ENCODE measurements at places on chromosomes 5 and 9.

DNA sequence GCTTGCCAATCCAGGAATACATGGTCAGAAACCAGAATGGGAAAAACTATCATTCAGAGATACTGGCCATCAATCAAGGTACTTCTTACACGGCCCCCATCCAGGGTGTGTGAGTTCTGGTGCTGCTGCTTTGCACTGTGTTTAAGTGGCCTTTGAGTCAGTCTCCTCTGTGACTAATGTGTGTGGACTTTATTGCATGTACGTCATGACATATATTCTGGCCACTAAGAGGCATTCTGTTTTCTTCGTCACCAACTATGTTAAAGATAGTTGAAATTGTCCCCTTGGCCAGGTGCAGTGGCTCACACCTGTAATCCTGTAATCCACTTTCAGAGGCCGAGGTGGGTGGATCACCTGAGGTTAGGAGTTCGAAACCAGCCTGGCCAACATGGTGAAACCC lies 8.5 kb downstream of the EXOSC3 start:
- DNase-seq = no peak

- no peak for DNase-seq
Measured at GRCh38 chr5:150296496-150296895, 6.2 kb downstream of the ARSI start.

GRCh38 chr9:129981180-129981907 lies 61.6 kb downstream of the FNBP1 start:
- no peak for DNase-seq

DNA sequence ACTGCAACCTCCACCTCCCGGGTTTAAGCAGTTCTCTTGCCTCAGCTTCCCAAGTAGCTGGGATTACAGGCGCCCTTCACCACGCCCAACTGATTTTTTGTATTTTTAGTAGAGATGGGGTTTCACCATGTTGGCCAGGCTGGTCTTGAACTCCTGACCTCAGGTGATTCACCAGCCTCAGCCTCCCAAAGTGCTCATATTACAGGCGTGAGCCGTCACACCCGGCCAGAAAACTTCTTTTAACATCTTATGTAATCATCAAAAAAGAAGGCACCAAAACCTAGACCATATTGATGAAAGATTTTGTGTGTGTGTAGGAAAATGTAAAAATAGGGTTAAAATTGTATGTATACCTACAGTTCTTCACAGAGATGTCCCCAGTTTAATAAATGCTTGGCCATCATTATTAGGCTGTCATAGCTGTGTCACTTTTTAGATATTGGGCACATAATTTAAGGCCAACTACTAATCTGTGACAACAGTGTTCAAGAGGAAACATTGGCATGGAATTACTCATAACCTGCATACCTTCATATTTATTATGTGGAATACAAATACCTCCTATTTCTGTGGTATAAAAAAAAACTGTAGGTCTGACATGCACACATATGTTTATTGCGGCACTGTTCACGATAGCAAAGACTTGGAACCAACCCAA lies 44.4 kb downstream of the RAD50 start:
- no peak for DNase-seq

DNA sequence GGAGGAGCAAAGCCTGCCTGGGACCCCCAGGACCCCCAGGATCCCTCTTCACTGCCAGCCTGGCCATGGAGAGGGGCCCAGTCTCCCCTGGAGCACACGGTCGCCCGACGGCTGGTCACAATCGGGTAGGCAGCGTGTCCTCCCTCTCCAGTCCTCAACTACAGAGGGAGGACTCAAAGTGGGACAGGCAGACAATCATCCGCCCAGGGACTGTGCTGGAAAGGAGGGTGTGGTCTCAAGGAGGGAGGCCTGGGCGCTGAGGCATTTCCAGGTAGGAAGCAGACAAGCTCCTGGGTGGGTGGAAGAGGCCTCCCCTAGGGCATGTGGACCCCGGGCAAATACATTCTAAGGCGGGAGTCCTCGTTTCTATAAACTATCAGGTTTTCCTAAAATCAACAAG lies 93.2 kb upstream of the ADAMTS2 start:
- DNase-seq = no peak

DNA sequence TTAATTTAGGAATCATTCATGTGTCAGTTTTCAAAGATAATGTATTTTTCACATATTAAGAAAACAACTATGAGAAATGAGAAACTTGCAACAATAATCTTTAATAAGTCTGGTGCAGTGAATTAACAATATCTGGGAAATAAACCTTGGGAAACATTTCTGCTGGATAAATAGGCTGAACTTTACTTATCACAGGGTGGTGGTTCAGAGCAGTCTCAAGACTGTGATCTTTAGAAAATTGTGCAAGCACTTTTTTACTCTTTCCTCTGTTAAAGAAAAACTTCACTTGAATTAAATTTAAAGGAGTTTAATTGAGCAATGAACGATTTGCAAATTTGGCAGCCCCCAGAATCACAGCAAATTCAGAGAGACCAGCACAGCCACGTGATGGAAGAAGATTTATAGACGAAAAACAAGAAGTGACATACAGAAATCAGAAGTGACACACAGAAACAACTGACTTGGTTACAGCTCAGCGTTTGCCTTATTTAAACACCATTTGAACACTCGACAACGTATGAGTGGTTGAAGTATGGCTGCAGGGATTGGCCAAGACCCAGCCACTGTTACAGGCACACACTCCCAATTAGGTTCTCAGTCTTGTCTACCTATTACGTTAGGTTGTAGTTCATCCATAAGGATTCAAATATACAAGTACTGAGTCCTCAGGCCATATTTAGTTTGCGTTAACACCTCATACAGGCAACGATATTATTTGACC lies 631.9 kb downstream of the SLCO4C1 start:
- DNase-seq = no peak

GRCh38 chr5:113663879-113664541 lies 150.5 kb downstream of the YTHDC2 start:
- no peak for DNase-seq

GRCh38 chr9:111870774-111871498 lies 25.7 kb upstream of the UGCG start:
- DNase-seq = no peak

GRCh38 chr5:142979636-142980035 lies 209.5 kb downstream of the ARHGAP26 start:
- no peak for DNase-seq

- peak; percentile 79 for DNase-seq
Measured at GRCh38 chr5:139847790-139848507, 52.3 kb downstream of the PSD2 start.

DNA sequence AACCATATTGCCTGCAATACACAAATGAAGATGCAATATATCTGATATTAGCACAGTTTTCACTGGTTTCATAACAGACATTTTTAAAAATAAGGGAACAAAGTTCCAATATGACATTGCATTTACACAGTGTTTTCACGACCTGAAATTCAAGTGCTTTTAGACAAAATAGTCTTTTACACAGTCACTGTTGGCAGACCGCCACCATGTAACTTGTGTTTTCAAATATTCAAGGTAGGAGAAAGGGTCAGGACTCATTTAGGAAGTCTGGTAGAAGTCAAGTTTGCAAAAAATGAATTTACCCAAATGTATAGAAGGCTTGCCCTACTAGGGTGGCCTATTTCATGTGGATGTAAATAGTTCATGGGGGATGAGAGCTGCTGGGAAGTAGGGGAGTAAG lies 98.1 kb upstream of the TAS2R1 start:
- no peak for DNase-seq

DNA sequence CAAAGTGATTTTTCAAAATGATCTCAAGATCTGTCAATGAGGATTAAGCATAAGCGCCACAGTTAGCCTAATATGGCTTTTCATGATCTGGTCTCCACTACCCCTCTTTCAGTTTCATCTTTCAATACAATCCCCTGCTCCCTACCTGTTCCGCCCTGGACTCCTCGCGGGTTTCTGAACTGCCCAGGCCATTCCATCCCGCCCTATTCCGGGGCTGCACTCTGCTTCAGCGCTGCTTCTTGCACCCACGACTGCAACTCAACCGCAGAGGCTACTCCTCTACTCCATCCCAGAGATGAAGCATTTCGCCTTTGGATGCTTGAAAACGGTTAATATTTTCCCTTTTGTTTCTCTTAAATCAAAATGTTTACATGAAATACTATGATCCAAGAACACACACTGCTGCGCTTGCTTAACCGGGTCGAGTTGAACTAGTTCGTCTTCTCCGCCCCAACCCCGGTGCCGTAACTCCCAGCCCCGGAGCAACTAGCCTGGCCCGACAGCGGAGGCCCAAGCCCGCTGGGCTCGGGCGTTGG lies 716 bp upstream of the OTULIN start:
- no peak for DNase-seq

Data from right forelimb (tissue), 1 donor.